ENCODE measurements at places on chromosomes 1 and 21.
A peak's percentile ranks its signal among the peaks of the same experiment; 100 is the strongest.

DNA sequence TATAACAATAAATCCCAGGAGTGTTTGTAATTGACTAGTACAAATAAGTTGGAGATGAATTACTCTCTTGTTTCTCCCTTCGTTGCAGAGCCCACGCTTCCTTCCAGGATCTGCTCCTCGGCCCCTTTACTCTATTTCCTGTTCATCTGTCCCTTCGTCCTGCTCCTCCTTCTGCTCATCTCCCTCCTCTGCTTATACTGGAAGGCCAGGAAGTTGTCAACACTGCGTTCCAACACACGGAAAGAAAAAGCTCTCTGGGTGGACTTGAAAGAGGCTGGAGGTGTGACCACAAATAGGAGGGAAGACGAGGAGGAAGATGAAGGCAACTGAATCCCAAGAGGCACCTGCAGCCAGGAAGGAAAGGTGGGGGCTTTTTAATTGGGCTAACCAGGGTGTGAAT, 26.4 kb upstream of the TTF2 start:
- no peak for DNase-seq

GRCh38 chr1:10866321-10867093, 70.1 kb upstream of the CASZ1 start:
- no peak for DNase-seq

DNA sequence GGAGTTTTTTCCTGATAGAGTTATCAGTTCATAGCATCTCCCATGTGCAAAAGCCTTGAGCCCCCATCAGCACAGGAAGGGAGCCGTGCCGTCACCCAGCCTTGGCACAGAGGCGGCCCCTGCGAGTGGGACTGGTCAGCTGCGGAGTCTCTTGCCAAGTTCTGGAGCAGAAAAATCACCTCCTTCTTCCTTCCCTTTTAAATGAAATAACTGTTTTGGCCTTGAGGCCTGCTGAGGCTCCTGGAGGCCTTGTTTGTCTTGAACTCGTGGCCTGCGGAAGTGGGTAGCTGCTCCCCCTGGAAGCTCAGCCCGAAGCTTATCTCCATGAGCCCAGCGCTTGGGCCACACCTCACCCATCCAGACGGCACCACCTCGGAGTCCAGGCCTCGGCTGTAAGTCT, 145.7 kb upstream of the TMEM51 start:
- DNase-seq = no peak

DNA sequence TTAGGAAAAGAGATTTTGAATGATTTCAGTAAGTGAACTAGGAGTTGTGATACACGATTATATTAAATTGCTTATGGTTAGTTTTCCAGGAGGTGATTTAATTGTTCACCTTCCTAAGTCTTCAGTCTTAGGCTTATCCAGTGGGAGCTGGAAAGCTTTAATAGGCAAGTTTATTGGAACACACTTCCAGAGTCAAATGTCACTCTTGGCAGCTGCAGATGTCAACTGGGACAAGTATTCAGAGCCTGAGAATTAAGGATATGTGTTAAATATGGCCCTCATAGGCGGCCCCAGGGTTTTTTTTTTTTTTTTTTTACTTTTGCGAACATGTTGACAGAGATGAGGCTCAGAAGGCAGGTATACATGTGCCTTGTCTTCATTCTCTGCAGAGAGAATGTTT, 29.2 kb downstream of the UCK2 start:
- no peak for DNase-seq

DNA sequence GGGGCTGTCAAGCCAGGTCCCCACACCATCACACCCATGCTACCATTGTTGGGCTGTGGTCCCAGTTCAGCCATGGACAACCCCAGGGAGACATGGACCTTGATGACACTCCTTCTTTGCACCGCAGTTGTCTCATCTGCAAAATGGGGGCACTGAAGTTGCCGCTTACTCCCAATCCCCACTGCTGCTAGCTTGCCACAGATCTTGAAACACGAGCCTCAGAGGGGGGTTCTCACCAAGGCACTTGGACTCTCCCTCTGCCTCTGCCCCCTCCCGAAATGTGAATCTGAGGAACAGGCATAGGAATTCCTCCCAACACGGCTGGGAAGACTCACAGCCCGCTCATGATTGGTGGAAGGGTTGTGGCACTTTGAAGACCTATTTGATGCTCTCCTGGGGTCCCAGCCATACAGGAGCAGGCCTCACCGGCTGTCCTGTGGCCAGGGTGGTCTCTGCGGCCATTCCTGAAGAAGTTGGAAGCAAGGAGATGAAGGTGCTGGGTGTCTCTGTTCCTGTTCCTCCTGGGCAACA, 31.1 kb downstream of the RUNX3 start:
- DNase-seq = no peak

- DNase-seq = peak; percentile 53
Measured at GRCh38 chr21:30329203-30329875, 8.2 kb downstream of the KRTAP27-1 start.

- no peak for DNase-seq
Measured at GRCh38 chr1:205963352-205964155, 20.3 kb upstream of the SLC26A9 start.

GRCh38 chr1:206470692-206471414, 577 bp downstream of the IKBKE start:
- no peak for DNase-seq

- peak; percentile 94 for DNase-seq
Measured at GRCh38 chr1:116918714-116919357, 9.1 kb downstream of the PTGFRN start.

GRCh38 chr21:33791073-33791472, 124.5 kb downstream of the ATP5PO start:
- DNase-seq = no peak

GRCh38 chr1:245390975-245391374, 236.2 kb downstream of the KIF26B start:
- DNase-seq = no peak

GRCh38 chr1:51920130-51920529, 41.6 kb upstream of the NRDC start:
- DNase-seq = no peak

DNA sequence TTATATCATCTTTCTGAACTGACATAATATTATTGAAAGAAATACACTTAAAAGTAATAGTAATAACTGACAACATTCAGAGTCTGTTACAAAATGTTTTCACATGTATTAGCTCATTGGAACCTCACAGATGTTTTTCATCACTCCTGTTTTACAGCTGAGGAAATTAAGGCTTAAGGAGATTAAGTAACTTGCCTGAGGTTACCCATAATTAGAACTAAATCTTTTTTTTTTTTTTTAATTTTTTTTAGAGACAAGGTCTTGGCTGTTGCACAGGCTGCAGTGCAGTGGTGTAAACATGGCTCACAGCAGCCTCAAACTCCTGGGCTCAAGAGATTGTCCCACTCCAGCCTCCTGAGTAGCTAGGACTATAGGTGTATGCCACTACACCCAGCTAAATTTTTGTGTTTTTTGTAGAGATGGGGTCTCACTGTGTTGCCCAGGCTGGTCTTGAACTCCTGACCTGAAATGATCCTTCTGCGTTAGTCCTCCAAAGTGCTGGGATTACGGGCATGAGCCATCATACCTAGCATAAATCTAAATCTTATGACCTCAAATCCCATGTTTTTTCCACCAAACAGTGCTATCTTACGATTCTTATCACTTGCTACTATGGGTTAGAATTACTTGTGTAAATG, 64.7 kb upstream of the MACF1 start:
- no peak for DNase-seq

GRCh38 chr1:38277646-38278045, 231.1 kb upstream of the POU3F1 start:
- no peak for DNase-seq

- no peak for DNase-seq
Measured at GRCh38 chr1:223222377-223222776, 79.3 kb upstream of the TLR5 start.

DNA sequence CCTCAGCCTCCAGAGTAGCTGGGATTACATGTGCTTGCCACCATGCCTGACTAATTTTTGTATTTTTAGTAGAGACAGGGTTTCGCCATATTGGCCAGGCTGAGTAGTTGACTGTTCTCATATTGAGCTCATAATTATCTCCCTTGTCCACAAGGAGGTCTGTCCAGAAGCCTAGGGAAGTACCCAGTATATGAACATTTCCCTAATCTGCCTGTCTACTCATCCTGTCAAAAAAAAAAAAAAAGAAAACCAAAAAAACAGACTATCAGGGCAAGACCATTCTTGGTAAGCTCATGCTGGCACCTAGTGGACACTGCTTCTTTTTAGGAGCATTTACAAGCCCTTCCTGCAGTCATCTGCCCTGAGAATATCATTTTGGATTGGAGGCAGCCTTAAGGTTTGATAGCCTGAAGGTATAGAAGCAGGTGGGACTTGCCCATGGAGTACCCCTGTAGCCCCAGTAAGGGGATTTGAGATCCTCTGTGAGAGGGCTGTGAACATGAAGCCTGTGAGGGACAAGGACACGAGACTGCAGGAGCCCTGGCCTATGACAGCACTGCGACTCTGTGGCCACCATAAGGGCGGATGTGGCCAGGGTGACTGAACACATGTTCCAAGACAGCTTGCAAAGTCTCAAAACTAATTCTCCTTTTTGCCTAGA, 10.8 kb upstream of the DUSP12 start:
- peak; percentile 76 for DNase-seq

DNA sequence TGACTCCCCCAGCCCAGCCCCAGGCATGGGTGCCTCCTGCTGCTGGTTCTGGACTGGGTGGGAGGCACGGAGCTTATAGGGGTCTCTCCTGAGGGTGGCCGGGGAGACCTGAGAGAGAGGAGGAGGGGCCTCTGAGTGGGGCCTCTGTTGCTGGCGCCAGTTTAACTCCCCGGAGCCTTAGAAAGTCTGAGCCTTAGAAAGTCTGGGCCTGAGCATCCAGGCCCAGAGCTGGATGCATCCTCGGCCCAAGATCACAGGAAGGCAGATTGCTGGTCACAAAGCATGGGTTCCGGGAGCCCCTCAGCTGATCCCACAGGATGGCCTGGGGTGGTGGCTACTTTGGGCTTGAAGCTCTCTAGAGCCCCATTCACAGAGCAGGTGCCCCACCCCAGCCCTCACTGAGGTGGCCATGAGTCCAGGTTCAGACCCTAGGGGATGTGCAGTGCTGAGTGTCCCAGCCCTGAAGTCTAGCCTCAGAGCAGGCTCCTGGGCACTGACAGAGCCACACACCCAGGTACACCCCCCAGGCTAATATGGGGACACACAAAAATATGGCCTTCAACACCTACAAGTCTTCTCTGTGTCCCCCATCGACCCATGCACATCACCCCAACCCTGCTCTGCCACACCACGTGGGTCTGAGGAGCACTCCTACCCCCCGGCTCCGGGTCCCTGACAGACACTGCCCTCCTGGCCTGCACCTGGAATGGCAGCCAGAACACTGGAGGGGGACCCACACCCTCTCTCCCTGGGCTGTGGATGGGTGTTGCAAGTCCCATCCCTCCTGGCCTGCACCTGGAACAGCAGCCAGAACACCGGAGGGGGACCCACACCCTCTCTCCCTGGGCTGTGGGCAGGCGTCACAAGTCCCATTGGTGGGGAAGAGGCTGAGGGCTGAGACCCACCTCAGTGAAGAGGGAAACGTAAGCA, 9.7 kb downstream of the PLA2G2F start:
- DNase-seq = no peak

GRCh38 chr21:40797891-40798290, 49.1 kb downstream of the DSCAM start:
- no peak for DNase-seq

- DNase-seq = no peak
Measured at GRCh38 chr21:14535702-14536101, 10.4 kb downstream of the SAMSN1 start.

DNA sequence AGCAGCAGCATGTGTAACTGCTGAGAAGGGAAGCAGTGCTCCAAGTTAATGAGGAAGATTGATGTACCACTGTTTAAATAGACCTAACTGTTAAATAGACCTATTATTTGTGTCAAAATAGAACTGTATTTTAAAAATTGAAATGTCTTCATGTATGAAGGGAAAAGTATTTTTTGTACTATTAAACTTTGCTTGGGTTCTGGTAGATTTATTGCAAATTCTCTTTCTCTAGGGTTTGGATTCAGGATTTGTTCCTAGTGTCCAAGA, 128.3 kb downstream of the OSBPL9 start:
- no peak for DNase-seq

GRCh38 chr1:66300972-66301451, 232.9 kb upstream of the SGIP1 start:
- no peak for DNase-seq

- no peak for DNase-seq
Measured at GRCh38 chr1:156814571-156815260, 1.9 kb downstream of the SH2D2A start.

DNA sequence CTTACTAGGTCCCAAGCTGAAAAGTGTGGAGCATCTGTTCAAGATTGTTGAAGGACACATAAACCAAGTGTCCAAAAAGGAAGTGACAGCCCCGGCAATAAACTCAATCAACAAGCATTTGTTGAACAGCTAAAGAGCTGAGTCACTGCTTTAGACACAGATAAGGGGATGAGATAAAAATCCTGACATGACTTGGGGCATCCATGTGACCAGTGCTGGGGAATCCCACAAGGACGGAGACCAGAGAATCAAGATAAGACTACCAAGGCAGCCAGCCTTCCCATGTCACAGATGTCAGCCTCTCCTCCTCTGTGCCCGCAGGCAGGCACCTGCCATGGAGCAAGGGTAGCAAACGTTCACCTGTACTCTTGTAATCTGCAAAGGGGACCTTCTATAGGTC, 118.6 kb upstream of the KAZN start:
- DNase-seq = no peak

- peak; percentile 99 for DNase-seq
Measured at GRCh38 chr1:94727846-94728715, 92.1 kb upstream of the SLC44A3 start.

DNA sequence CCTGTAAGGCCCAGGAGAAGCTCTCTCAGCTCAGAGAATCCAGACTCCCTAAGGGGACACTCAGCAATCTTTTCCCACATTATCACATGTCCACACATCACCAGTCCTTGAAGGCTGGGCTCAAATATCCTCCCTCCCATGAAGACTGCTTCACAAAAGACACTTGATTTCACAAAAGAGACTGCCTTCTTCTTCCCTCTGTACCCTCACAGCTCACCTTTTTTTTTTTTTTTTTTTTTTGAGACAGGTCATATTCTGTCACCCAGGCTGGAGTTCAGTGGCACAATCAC, 1.5 kb downstream of the CD58 start:
- DNase-seq = no peak

- no peak for DNase-seq
Measured at GRCh38 chr1:226608699-226609505, 60.3 kb downstream of the STUM start.

DNA sequence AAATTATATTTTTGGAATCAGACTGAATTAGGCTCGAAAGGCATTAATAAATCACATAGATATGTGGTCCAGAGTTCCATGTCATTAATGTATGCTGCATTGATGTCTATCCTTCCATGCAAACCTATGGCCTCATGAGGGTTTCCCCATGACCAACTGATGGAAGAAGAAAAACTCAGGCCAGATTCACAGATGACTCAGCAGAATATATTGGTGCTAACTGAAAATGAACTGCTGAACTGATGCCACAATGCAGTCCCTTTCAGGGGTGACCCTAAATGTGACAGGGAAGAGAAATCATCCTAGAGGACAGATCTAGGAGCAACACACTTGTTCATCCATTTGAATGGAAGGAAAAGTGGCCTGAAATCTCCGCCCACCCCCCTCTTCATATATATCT, 110.5 kb upstream of the KCND3 start:
- DNase-seq = no peak
